NCI-H1092 (cell line): ENCODE measurements at places on chromosomes 2 and 18.

GRCh38 chr18:53603276-53603675 is 621.2 kb downstream of the MBD2 start:
- peak; percentile 13 for DNase-seq

GRCh38 chr2:18096836-18097405 is 218.5 kb downstream of the KCNS3 start:
- DNase-seq = no peak

DNA sequence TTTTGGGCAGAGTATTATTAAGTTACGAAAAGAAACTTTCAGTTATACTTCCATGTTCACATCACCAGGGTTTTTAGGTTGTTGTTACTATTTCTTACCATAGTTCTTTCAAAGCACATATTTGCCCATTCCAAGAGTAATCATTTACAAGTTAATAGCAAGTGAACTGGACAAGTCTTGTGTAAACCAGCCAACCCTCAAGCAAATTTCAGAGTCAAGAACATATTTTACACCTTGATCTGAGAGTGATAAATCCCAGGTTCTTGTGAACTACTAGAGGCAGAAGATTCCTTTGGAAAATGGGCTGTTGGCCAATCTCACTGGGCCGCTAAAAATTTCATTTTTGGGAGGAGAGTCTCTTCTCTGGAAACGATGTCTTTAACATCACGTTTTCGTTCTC is 2.7 kb upstream of the ASAP2 start:
- DNase-seq = no peak

- no peak for DNase-seq
Observed at GRCh38 chr18:61676773-61677434, 215.9 kb downstream of the RNF152 start.

- no peak for DNase-seq
Observed at GRCh38 chr18:5297597-5297996, 2.1 kb upstream of the ZBTB14 start.

GRCh38 chr2:86704459-86704971 is 15.6 kb upstream of the RMND5A start:
- DNase-seq = no peak

DNA sequence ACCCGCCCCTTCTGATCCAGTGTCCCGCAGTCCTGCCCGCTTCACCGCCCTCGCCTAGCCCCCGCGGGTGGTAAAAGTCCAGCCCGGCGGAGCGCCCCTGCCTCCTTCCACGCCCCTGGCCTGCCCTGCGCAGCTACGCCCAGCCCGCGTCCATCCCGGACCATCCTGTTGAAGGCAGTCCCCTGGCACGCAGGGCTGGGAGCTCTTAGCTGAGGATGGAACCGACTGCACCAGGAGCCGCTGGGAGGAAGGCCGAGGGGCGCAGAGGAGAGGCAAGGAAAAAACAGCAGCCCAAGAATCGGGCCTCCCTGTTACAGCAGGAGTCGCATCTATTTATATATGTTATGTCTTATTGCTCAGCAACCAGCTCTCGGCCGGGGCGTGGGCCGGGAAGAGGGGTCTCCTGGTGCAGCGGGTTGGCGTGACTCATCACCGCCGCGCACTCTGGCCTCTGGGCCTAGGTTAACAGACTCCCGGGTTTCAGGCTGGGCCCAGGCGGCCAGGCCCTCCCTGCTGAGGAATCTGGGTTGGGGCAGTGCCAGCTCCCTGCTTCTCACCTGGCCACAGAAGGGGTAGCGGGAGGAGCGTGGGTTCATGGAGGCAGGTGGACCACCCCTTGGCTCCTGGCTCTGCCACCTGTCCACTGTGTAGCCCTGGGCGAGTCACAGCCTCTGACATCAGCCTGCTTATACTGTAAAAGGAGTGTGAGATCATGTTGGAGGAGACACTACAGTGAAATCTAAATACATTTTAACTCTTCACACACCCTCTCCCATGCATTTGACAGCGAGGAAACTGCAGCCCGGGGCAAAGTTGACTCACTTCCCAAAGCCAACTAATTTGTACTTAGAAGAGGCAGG is 13.4 kb upstream of the MAP3K2 start:
- no peak for DNase-seq

DNA sequence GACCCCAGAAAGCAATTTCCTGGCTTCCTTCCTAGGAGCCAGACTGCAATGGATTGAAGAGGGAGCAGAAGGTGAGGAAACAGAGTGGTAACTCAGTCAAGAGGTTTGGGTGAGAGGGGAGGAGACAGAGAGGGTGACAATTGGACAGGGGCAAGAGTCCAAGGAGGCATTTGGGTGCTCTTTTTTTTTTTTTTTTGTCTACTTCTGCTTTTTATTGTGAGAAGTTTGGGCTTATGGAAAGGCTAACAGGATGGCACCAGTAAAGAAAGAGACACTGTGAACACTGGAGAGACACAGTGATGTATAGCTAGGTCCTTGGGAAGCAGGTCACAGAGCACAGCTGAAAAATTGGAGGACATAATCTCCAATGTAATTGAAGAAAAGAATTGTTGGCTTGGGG is 25.0 kb downstream of the CYBRD1 start:
- no peak for DNase-seq

DNA sequence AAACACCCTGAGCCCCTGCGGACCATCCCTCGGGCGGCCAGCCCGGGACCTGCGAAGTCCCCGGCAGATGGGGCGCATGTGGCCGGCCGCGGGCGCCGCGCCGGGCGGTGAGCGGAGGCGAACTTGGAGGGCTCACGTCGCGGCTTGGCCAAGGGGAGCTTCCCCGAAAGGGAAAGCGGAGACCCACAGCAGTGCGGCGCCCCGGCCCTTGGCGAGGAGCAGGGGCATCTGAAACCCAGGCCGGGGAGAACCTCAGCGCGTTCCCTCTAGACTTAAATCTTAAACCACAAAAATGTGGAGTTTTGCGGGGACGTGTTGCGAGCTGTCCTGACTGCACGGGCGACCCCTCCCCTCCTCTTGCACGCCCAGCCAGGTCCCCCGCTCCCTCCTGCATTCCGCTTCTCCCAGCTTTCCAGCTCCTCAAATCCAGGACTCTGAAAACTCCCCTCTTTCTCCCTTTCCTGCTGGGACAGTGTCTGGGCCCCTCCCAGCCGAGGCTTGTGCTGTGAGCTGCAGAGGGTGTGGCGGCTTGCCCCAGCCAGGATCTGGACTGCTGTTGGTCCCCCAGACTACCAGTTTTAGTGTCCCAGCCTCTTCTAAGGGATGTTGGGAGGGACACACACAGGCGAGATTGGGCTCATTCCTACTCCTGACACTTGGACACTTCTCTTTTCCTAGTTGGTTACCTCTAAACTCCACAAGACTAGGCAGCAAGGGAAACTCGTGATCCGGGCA is 1.3 kb downstream of the FMNL2 start:
- no peak for DNase-seq

GRCh38 chr18:56327191-56327885 is 311.1 kb downstream of the TXNL1 start:
- DNase-seq = no peak

GRCh38 chr18:45149712-45150111 is 465.6 kb upstream of the SLC14A2 start:
- no peak for DNase-seq

GRCh38 chr2:148552675-148553331 is 91.7 kb upstream of the EPC2 start:
- DNase-seq = peak; percentile 55

DNA sequence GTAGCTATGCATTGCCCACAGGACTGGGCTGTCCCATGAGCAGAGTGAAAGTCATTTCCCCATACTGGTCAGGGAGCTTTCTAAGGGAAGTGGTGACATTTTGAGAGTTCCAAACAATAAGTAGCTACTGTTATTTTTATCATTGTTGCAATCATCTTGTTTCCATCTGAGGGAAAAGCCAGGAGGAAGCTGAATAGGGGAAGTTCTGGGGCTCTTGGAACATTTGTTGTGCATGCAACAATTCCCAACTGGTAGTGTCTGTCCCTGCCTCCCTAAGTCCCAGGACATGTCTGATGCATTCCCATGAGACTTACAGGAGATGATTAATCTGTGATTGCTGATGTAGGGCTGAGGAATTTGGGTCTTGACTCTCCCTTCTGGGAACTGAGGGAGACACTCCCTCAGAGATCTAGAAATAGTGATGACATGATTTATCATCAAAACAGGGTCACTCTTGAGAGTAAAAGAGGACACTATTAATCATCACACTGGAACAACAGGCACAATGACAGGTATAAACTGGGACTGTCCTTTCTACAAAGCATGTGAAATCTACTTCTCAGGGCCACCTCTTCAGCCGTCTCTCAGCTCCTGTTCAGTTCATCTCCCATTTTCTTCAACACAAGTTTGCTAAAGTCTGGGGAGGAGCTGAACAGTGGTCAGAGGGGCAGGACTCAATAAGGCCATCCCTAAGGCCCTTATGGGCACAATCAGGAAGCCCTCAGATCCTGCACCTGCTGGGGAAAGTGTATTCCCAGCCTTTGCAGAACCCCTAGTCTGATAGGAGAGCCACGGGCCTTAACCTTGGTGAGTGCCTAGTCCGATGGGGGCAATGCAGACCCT is 28.0 kb upstream of the MARCO start:
- DNase-seq = no peak

DNA sequence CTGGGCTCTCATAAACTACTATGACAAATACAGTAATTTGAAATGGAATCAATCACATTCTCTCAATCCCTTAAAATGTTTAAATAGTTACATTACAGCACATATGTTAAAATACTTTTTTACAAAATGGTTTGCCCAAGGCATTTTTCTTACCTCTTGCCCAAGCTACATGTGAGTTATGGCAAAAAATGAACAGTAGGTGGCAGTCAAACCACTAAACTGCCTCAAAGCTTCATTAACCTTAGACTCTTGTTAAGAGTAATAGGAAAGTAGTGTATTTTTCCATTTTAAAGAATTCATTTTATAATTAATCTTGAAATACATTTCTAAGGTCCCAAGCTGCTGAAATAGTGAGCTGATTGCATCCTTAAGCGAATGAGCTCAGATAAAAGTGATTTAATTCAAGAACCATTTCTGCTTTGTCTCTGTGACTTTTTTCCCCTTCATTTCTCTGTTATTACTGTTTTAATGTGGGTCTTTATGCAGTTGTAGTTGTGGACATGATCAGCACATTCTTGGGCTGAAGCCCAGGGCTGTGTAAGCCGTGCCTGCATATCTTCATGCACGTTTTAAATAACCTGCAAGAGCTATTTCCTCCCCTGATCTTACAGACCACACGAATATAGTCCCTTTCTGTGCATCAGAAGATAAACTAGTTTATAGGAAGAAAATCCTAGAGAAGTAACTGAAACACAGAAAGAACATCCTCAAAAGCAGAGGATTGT is 311.8 kb downstream of the LNPK start:
- DNase-seq = peak; percentile 26

- no peak for DNase-seq
Observed at GRCh38 chr2:48753228-48753627, 2.3 kb downstream of the LHCGR start.

- no peak for DNase-seq
Observed at GRCh38 chr2:57373530-57373929, 673.1 kb upstream of the VRK2 start.

GRCh38 chr18:6650747-6651146 is 78.8 kb upstream of the ARHGAP28 start:
- no peak for DNase-seq

DNA sequence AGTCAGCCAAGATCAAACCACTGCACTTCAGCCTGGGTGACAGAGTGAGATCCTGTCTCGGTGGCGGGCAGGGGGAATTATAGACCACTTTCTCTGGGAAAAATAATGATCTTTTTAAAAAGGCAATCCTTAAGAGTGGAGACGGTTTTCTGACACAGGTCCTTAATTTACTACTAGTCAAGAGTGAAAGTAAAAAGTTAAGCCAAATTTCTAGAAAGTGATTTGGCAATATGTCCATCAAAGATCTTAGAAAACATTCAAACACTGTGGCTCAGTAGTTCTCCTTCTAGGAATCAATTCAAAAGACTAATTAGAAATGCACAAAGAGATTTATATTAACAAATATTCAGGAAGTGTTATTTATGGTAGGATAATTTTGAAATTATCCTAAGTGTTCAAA is 148.5 kb upstream of the DNMT3A start:
- DNase-seq = no peak

GRCh38 chr2:172342078-172342477 is 85.3 kb upstream of the ITGA6 start:
- no peak for DNase-seq

DNA sequence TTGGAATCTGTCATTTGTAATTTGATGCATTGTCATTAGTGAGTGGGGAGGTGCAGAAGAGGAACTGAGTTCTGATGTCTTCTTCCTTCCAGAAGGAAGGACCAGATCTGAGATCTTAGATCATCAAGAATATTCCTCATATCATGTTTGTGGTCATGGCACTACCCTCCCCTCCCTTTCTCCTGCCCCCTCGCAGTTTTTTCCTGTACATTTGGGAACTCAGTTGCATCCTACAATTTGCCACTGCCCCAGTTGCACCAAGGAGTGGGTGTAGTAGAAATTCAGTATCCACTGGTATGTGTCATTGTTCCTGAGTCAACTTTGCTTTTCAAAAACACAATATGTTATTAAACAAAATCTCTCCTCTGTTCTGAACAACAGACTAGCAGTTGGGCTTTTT is 26.6 kb upstream of the ACVR1 start:
- no peak for DNase-seq

- no peak for DNase-seq
Observed at GRCh38 chr2:70574109-70574508, 20.5 kb upstream of the TGFA start.

DNA sequence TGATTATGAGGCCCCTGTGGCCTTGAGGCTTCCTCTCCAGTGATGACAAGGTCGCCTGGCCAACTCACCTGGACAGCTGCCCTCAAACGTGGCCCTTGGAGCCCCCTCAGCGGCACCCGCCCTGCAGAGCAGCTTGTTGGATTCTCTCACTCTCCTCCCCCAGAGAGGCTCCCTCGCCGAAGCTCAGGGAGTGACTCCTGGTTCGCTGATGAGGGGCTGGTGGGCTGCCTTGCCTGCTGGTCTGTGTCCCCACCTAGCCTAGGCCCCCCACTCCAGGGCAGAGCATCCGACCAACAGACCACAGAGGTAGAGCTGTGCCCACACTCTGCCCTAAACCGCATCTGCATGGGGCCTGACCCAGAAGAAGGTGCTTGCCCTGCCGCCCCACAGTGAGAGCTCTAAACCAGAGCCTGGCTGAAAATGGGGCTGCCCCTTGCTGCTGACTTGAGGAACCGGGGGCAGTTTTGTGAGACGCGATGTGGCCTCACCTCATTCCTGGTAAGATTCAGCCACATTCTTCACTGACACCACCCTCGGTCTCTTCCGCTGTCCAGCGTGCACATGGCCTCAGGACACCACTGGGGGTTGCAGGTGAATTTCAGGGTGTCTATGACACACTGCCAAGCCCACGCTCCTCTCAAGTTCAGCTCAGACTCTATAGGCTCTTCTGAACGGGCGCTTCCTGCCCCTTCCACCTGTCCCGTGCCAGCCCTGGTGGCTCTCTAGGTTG is 131.6 kb downstream of the CABLES1 start:
- no peak for DNase-seq

GRCh38 chr2:70708376-70709199 is 59.4 kb downstream of the ADD2 start:
- DNase-seq = no peak
